GM13977 (cell line): ENCODE measurements at places on chromosomes 4 and X.

DNA sequence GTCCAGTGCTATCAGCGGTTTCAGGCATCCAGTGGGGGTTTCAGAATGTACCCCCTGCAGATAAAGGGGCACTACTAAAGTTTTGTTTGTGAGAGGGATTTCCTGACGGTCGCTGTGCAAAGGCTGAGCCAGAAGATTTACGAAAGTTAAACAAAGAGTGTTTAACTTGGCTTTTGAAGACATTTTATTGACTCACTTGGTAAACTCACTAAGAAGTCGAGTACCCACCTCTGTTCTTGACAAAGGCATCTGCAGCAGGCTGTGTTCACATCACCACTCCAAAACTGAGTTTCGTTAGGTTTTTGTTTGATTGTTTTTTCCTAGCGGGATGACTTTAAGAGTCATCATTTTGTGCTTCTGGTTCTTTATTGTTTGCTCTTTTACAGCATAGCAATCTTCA is 143.9 kb upstream of the TBL1X start:
- no peak for DNase-seq

DNA sequence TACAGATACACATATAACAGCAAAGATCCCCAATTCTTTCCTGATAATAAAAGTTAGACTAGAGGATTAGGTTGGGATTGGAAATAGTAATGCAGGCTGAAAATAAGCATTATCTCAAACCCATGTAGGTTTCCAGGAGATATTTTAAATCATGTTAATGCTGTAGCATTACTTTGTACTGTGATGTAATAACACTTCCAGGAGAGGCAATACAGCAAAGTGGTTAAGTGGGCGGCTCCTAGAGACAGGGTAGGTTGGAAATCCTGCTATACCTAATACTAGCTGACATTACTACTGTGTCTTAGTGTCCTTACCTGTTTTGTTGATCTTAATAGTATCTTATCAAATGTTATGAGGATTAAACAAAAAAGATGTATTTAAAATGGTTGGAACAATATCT is 9.6 kb downstream of the PAICS start:
- DNase-seq, result no peak

GRCh38 chrX:55867181-55867651 is 149.7 kb downstream of the RRAGB start:
- peak; percentile 8 for DNase-seq

DNA sequence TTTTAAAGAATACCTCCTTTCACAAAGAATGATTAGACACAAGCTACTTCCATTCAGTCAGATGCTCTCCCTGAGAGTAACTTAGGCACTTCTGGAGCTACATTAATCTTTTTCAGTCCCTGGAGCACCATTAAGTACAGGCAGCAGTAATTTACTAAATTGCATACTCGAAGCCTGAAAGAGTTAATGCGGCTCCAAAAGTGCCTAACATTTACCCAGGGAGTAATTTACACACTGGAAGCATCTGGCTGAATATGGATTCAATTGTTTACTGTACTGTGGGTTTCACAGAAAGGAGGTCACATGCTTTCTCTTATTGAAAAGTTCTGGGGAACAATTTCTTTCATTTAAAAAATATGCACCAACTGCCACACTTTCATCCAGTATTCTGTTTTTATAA is 260.8 kb upstream of the TENM3 start:
- DNase-seq, result no peak

DNA sequence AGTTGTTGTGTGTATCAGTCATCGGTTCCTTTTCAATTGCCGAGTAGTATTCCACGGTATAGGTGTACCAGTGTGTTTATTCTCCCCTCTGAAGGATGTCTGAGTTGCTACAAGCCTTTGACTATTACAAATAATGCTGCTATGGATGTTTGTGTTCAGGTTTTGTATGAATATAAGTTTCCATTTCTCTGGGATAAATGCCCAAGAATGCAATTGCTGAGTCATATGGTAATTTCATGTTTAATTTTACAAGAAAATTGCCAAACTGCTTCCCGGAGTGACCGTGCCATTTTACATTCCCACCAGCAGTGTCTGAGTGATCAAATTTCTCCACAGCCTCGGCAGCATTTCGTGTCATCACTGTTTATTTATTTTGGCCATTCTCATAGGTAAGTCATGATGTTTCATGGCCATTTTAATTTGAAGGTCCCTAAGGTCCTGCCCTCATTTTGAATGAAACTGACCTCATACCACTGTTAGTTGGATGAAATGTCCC is 73.9 kb downstream of the IRF2 start:
- no peak for DNase-seq

DNA sequence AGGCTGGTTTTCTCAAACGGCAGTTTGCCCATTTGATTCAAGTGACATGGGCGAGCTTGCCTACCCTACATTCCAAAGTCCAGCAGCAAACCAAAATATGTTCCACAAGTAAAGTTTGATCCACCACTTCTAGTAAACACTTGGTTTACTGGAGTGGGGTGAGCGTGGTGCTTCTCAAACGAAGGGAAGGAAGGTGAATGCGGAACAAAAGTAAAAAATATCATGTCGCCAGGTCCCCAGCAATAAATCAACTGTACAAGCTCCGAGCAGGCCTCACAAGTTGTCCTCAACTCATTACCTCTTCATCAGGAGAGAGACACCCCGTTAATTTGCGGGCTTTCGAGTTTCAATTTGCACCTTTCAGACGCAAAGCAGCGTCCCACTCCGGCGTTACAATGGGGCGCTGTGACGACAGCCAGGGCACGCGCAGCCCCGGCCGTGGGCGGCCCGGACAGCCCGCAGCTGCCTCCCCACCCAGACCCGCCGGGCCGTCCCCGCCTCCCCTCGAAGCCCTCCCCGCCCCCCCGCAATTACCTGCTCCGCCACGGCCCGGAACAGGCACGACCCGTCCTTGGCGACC is 1.0 kb downstream of the OTUD4 start:
- DNase-seq, result peak; percentile 85

GRCh38 chrX:46649421-46650260 is 76.1 kb downstream of the CHST7 start:
- no peak for DNase-seq

DNA sequence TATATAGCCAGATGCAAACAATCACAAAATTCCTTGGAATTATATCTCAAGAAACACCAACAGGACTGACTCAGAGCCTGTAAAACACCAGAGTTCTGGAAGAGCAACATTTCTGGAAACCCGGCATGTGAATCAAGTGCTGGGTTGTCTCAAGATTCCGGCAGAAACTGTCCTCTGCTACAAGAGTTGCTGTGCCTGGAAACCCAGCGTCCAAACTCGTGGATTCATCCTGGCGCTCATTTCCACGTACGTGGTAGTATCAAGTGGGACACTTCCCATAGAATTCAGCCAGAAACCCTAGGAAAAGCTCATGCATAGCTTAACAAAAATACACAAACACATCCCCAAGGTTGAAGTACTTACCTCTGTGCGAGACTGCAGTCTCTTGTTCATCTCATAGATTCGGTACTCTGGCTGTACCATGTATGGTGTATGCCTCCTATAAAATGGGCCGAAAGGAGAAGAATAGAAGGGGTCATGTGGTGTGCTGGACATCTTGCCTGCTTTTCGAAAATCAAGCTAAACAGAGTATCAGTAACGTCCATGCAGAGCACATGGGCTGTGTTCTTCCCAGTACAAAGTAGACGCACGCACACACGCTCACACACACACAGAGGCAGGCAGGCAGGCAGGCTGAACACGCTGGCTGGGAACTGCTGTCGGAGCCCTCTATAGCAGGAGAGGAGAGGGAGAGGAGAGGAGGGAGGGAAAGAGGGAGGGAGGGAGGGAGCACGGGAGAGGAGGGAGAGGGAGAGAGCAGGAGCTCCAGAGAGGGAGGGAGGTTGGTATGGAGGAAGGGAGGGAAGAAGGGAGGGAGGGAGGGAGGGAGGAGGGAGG is at the start of gene LDB2:
LDB2 (minus strand) TSS at position 655 of the 837 bp plus-strand sequence.
- DNase-seq, result no peak

DNA sequence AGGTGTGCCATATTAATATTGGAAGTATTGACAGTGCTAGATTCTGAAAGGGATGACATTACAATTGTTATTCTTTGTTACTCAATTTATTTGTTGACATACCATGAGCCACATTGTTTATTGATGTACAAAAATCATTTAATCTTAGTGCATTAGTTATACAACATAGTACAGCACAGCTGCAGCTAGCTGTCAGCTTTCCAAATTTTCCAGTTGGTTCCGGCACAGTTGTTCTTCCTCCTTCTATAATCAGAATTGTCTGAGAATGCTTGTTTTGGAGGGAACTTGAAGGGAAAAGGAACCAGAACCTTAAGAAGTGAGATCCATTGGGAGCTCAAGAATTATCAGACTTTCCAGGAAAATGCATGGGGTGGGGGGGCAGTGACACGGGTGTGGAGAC is 281.4 kb downstream of the ZIC3 start:
- DNase-seq, result no peak

- DNase-seq, result no peak
These were observed 741.3 kb downstream of the PCDH7 start for GRCh38 chr4:31461421-31461820.

- DNase-seq, result no peak
These were observed 731 bp downstream of the BRWD3 start for GRCh38 chrX:80808881-80809411.

- DNase-seq, result no peak
These were observed 330.5 kb downstream of the RAPGEF2 start for GRCh38 chr4:159433337-159433736.
